ENCODE measurements at places on chromosomes 6 and 20.

GRCh38 chr6:169932491-169932890 is 181.1 kb downstream of the ERMARD start:
- no peak for DNase-seq

GRCh38 chr6:105270511-105270910 is 90.7 kb upstream of the POPDC3 start:
- DNase-seq, result no peak

DNA sequence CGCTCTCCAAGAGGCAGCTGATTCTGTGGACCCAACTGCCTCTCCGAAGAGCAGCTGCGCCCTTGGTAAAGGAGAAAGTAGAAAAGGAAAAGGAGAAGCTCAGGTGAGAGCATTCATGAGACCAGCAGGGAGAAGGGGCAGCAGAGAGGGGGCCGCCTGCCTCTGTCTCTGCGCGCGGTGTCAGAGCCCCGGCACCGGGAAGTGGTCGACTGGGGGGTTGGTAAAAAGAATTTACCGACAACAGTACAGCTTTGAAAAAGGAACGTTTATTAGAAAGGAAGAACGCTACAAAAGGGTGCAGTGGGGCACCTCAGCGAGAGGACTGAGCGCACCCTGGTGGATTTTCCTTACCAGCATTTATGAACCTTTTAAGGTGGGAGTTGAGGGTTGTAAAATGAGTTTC is 61.9 kb downstream of the GPR6 start:
- peak; percentile 9 for DNase-seq

DNA sequence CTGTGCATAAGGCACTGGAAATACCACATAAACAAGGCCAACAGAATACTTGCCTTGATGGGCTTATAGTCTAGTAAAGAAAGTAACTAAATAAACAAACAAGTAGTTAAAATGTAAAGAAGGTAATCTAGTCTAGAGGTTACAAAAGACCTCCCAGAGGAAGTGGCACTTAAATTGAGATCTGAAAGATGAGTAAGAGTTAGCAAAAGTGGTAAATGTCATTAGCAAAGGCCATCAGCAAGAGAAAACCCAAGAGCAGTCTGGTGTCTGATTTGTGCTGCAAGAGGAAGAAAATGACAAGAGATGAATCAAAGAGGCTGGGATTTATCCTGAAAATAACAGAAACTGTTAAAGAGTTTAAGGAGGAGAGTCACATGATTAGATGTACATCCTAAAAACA is 96.6 kb upstream of the SMLR1 start:
- DNase-seq, result no peak

GRCh38 chr6:18260448-18261106 is 3.8 kb downstream of the DEK start:
- no peak for DNase-seq

- no peak for DNase-seq
Observed at GRCh38 chr6:117933471-117933870, 26.4 kb downstream of the SLC35F1 start.

- DNase-seq, result no peak
Observed at GRCh38 chr20:63942250-63942951, 13.8 kb downstream of the UCKL1 start.

GRCh38 chr20:49888212-49889000 is 26.9 kb downstream of the SPATA2 start:
- DNase-seq, result peak; percentile 24

DNA sequence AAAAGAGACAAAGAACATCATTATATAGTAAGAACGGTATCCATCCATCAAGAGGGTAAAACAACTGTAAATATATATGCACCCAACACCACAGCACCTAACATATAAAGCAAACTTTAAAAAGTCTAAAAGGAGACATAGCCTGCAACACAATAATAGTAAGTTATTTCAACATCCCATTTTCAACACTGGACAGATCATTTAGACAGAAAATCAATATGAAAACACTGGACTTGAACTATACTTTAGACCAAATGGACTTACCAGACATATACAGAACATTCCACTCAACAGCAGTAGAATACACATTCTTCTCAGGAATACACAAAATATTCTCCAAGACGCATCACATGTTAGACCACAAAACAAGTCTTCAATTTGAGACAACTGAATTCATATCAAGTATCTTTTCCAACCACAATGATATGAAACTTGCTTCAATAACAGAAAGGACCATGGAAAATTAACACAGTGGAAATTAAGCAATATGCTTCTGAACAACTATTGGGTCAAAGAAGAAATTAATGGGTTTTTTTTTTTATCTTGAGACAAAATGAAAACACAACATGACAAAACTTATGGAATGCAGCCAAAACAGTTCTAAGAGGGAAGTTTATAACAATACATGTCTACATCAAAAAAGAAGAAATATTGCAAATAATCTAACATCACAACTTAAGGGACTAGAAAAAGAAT is 23.9 kb upstream of the ASF1A start:
- DNase-seq, result no peak

- peak; percentile 64 for DNase-seq
Observed at GRCh38 chr6:39228992-39229767, at the start of gene KCNK5. Gene KCNK5, minus strand, starts transcription at chr6:39229475. Its CDS starts 364 bp downstream, at chr6:39229111.

DNA sequence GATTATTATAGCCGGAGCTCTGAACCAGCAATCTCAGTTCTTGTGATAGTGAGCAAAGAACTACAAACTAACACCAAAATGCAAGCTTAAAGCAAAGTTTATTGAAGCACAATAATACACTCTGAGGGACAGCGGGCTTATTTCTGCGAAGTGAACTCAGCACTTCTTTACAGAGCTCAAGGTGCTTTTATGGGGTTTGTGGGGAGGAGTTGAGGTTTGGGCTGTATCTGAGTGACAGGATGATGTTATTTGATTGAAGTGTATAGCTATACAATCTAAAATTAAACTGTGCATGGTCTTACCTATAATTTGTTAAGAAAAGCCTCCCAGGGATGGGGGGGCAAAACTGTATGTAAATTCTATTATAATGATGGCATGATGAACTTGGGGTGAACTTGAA is 1.0 kb upstream of the HFE start:
- DNase-seq, result no peak

DNA sequence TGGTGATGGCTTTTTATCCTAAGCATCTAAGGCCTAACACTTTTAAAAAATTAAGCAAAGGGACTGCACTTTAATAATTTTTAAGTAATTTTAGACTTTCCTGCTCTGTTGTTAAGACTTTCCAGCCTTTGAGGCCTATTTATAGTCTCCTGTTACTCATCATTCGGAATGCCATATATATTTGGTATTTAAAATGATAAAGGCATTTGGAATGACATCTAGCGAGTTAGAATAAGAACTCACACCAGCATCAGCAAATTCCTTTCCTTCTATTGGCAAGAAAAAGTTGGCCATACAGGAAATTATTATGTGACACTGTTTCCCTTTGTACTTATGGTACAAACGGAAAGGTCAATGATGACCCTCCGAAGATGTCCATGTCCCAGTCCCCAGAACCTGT is 88.1 kb upstream of the STMND1 start:
- no peak for DNase-seq

- no peak for DNase-seq
Observed at GRCh38 chr6:31693535-31693934, 9.6 kb downstream of the ABHD16A start.

- DNase-seq, result no peak
Observed at GRCh38 chr20:40958598-40958997, 70.0 kb upstream of the TOP1 start.

DNA sequence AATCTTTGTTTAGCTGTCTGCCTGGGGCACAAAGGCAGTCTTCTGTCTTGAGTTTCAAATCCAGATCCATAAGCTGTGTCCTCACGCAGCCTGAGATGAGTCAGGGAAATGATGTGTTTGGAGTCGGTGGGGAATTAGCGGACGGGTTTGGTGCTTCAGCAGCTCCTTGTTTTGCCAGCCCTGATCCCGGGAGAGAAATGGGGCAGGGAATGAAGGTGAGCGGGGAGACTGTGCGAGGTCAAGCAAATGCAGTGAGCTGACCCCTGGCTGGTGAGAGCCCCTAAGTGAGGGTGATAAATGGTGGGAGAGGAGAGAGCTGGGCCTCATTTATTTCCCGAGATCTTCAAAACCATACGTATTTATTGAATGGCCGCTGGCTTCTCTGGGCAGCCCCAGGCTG is 21.6 kb downstream of the DUSP22 start:
- no peak for DNase-seq

GRCh38 chr20:10419550-10420133 is 14.4 kb downstream of the MKKS start:
- DNase-seq, result no peak

DNA sequence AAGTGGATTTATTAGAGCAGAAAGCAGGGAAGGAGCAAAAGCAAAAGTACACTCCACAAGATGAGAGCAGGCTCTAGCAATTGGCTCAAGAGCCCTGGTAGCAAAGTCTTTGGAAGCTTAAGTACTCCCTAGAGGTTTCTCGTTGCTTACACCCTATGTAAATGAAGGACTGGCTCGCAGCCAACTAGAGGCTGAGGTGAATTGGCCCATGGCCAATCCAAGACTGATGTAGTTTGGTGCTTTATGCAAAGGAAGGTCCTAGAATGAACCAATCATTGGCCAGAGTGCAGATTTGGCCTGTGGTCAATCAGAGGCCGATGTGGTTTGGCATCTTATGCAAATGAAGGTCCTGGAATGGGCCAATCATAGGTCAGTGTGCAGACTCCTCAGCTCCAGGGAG is 191.3 kb upstream of the ARID1B start:
- DNase-seq, result no peak

GRCh38 chr20:48844996-48845395 is 17.2 kb upstream of the PREX1 start:
- DNase-seq, result no peak

GRCh38 chr6:97150932-97151331 is 132.1 kb downstream of the MMS22L start:
- DNase-seq, result no peak

GRCh38 chr20:45626540-45626939 is 3.0 kb upstream of the WFDC10A start:
- DNase-seq, result no peak

DNA sequence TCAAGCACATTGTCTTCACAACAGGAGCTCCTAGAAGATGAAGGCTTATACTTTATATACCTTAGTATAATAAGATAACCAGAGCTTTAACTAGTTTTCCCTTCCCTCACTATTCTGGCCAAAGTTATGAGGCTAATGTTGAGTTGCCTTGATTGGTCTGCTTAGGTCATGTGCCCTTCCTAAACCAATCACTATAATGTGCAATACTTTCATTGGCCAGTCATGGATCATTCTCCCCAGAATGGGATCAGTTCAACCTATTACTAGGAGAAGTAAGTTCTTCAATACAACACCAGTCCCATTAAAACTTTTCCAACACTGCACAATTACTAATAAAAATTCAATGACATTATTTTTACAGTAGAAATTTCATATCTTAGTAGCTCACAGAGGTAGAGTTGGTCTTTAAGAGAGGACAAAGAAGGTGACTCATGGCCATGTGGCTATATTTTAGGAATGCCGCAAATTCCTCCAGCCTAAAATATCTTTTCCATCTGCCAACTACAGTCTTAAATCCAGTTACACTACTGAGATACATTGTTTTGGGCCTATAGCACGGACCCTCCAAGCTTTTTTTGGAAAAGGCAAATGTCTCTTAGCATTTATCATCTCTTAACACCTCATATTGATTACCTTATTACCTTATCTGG is 12.5 kb upstream of the POU3F2 start:
- DNase-seq, result no peak

DNA sequence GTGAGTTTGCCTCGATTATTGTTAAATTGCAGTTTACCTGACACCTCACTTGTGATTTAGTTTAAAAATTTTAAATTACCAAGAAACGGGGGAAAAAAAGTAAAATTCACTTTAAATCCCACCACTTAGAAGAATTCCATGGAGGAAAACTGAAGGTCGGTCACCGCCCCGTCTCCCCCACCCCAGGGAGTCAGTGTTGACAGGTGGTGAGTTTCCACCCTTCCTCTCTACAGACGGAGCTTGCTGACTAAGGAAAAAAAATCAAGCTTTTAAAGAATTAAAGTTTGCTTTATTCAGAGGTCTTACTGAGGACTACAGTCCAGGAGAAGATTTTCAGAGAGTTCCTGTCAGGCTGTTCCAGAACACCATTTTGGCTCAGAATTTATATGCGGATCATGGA is 42.3 kb downstream of the SLC22A1 start:
- DNase-seq, result no peak

DNA sequence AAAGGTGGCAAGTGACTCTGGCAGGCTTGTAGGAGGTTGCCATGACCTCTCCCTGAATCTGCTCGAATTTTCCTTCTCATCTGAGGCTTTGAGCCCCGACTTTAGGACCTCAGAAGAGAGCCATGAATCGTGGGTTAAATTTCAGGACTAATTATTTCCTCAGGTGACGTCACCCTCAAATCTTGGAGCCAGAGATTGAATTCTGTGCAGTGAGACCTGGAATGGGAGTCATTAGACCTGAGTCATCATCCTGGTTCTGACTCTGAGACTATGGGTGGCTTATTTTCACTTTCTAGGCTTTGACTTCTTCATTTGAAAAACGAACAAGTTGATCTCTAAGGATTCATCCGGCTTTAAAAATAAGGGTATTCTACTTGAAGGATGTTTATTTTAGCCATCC is 48.5 kb upstream of the PDYN start:
- DNase-seq, result no peak

GRCh38 chr6:30443657-30444450 is 45.5 kb upstream of the HLA-E start:
- no peak for DNase-seq

GRCh38 chr20:1686151-1686748 is 28.7 kb upstream of the SIRPG start:
- no peak for DNase-seq

DNA sequence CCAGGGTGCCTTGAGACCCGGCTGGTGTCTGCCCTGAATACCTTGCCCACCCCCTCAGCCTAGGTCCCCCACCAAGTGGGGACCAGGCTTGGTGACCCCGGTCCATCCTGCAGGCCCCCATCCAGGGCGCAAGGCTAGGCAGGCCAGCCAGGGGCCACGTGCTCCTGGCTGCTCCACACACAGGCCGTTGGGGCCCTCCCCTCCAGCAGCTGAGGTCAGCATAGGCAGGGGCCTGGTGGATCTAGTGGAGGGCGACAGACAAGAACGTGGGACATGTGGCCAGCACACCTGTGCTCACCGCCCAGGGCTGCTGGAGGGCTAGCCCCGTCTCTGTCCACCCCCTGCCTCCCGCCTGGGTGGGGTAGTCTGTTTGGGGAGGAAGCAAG is 7.5 kb upstream of the HRH3 start:
- no peak for DNase-seq

GRCh38 chr20:5865604-5866003 is 84.7 kb downstream of the TRMT6 start:
- no peak for DNase-seq

- no peak for DNase-seq
Observed at GRCh38 chr20:63337786-63338420, 23.2 kb downstream of the CHRNA4 start.

GRCh38 chr6:47502920-47503319 is 25.3 kb downstream of the CD2AP start:
- no peak for DNase-seq

DNA sequence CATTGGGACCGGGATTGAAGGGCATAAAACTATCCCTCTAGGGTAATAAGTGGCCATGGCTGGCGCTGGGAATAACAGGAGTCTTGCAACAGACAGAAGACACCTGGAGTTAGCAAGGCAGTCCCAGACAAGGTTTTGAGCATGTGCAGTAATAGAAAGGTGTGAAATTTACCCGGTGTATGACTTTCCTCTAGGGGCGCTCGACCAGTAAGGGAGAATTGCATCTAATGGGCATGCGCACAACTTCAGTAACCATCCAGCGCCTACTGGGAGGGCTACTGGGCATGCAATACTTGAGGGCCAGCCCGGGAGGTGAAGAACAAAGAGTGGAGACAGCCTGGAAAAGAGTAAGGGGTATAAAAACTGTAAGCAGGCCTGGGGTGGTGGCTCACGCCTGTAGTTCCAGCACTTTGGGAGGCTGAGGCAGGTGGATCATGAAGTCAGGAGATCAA is 32.7 kb downstream of the SERPINB6 start:
- no peak for DNase-seq
